Neuronal stem cell (in vitro differentiated cells): ENCODE measurements at places on chromosomes 3 and 15.

DNA sequence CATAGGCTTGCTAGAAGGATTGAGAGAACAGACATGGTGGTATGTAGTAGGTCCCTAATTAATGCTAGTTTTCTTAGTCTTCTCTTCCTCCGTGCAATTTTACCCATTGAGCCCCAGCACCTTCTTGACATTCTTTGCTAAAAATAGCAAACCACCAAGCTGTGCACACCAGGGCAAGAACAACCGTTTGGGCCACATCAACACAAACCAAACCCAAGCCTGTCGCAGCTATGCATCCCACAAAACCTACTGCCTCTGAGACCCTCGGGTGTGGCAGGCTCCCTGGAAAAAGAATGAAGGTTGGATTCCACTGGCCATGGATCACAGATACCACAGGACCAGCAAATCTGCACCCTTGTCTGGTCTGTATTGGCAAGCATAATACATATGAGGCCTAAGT, 27.1 kb downstream of the HEG1 start:
- H3K4me3 ChIP-seq = no peak overlapping the region
- peaks cover 12% of the 10 kb centered on the region for H3K4me1 ChIP-seq
- no peak overlapping the region for H3K27ac ChIP-seq
- peaks cover 14% of the 10 kb centered on the region for H3K36me3 ChIP-seq
- no peaks in the 10 kb centered on the region for H3K27me3 ChIP-seq

- H3K27me3 ChIP-seq = no peaks in the 10 kb centered on the region
- no peaks in the 10 kb centered on the region for H3K4me1 ChIP-seq
- DNase-seq = no peak
- no peaks in the 10 kb centered on the region for H3K36me3 ChIP-seq
- H3K27ac ChIP-seq = no peak overlapping the region
- no peak overlapping the region for H3K4me3 ChIP-seq
These were observed 344.5 kb downstream of the FGF12 start for GRCh38 chr3:192382861-192383260.

- H3K27me3 ChIP-seq = no peaks in the 10 kb centered on the region
- no peaks in the 10 kb centered on the region for H3K36me3 ChIP-seq
- no peaks in the 10 kb centered on the region for H3K4me1 ChIP-seq
- no peak overlapping the region for H3K4me3 ChIP-seq
- no peak for DNase-seq
These were observed 249.4 kb upstream of the RARB start for GRCh38 chr3:25178672-25179071.

- no peak for DNase-seq
- no peaks in the 10 kb centered on the region for H3K36me3 ChIP-seq
- H3K4me1 ChIP-seq = no peaks in the 10 kb centered on the region
- no peaks in the 10 kb centered on the region for H3K27me3 ChIP-seq
These were observed 1.4 kb upstream of the CIDEC start for GRCh38 chr3:9881441-9881840.

GRCh38 chr3:143819890-143820289, 28.4 kb downstream of the SLC9A9 start:
- no peak overlapping the region for H3K27ac ChIP-seq
- H3K4me1 ChIP-seq = no peaks in the 10 kb centered on the region

- DNase-seq = no peak
- H3K27ac ChIP-seq = no peak overlapping the region
- H3K4me3 ChIP-seq = no peak overlapping the region
These were observed 137.9 kb downstream of the UACA start for GRCh38 chr15:70625438-70625837.

GRCh38 chr15:55820043-55820442, 77.1 kb upstream of the PRTG start:
- H3K27me3 ChIP-seq = no peaks in the 10 kb centered on the region
- H3K4me3 ChIP-seq = no peak overlapping the region
- peaks cover 8% of the 10 kb centered on the region for H3K4me1 ChIP-seq
- H3K36me3 ChIP-seq = no peaks in the 10 kb centered on the region
- DNase-seq = no peak

DNA sequence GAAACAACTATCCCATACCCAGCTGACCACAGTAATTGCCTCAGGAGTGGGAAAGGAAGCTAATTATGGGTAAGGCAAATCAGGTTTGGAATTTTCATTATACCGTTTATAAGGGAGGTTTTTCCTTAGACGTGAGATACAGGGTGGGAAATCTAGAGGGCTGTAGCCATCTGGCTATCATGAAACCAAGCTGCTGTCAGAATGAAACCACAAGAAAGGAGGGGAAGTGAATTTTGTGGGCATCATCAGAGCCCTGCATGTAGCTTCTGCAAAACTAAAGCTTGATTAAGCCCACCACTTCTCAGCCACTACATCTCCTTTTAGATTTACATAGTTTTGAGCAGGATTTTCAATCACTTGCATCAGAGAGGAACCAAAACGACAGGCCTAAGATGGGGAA, 893.5 kb downstream of the TUSC7 start:
- H3K27me3 ChIP-seq = no peaks in the 10 kb centered on the region
- no peak for DNase-seq
- peaks cover 7% of the 10 kb centered on the region for H3K4me1 ChIP-seq

DNA sequence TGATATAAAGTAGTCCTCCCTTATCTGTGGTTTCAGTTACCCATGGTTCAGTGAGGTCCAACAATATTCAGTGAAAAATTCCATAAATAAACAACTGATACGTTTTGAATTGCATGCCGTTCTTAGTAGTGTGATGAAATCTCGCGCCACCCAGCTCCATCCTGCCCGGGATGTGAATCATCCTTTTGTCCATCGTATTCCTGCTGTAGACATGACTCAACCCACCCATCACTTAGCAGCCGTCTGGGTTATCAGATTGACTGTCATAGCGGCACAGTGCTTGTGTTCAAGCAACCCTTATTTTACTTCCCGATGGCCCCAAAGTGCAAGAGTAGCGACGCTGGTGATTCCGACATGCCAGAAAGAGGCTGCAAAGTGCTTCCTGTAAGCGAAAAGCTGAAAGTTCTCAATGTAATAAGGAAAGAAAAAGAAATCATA, 48.0 kb upstream of the MEX3B start:
- no peak overlapping the region for H3K27ac ChIP-seq
- H3K4me1 ChIP-seq = no peaks in the 10 kb centered on the region
- no peak overlapping the region for H3K4me3 ChIP-seq
- H3K36me3 ChIP-seq = no peaks in the 10 kb centered on the region
- H3K27me3 ChIP-seq = no peaks in the 10 kb centered on the region
- no peak for DNase-seq

DNA sequence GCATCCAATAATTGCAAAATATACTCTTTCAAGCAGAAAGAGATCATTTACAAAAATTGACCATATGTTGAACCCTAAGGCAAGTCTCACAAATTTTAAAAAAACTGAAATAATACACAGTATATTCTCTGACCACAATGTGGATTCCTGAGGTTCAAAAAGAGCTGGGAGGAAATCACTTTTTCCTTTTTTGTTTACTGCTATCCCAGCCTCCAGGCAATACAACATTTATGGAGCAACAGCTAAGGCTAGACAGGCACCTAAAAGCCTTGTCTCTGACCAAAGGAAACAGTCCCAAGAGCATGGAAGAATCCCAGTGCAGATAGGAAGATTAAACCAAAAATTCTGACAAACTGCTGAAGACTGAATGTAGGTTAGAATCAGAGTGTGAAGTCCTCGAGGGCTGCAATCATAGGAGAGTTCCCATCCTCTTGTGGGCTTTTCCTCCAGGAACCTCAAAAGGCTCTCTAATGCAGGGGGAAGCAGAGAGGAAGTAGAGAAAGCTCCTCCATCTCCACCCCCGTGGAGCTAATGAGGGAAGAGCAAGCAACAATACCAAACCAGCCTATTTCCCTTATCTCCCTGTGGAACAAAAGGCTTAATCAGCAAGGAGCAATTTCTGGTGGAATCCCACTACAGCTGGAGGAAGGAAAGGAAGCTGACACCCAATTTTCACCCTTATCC, 57.0 kb downstream of the TMCC1 start:
- H3K27ac ChIP-seq = peak overlapping the region; percentile 0
- H3K4me3 ChIP-seq = no peak overlapping the region
- no peaks in the 10 kb centered on the region for H3K27me3 ChIP-seq
- no peaks in the 10 kb centered on the region for H3K36me3 ChIP-seq
- peak; percentile 14 for DNase-seq

DNA sequence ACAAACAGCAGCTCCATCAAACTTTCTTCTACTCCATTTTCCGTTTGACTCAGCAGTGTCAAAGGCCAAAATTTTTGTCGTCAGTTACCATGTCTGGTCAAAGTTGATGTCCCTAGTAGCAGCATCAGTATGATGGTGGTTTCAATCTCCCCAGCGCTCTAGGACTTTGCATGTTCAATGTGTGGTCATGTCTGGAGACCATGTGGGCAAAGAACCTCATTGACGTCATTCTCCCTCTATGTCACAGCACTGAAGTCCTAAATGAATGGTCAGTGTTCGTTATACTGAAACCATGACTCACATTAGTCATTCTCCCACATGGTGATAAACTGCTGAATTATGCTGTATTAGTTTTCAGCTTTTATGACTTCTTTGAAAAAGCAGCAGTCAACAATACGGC, 23.2 kb downstream of the SHC4 start:
- H3K27ac ChIP-seq = no peak overlapping the region
- H3K36me3 ChIP-seq = no peaks in the 10 kb centered on the region
- H3K4me3 ChIP-seq = no peak overlapping the region
- DNase-seq = no peak
- H3K4me1 ChIP-seq = no peaks in the 10 kb centered on the region
- H3K27me3 ChIP-seq = no peaks in the 10 kb centered on the region

DNA sequence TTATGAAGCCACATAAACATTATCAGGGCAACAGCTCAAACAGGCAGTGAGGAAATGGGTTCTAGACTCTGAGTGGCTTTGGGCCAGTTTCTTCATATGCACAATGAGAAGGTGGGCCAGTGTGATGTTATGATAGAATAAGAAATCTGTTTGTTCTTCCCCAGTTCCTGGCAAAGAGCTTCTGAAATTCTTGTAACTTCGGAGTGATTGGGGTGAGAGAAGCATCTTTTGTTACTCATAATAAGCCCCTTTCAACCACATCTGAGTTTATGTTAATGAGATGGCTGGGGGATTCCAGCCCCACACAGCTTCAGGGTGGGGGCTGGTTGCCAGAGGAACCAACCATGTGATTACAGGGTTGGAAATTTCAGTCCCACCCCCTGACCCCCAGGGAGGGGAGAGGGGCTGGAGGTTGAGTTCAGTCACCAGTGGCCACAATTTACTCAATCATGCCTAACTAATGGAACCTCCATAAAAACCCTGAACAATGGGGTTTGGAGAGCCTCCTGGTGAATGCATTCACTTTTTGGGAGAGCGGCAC, 57.0 kb upstream of the FRMD4B start:
- DNase-seq = no peak
- H3K36me3 ChIP-seq = no peaks in the 10 kb centered on the region
- H3K4me3 ChIP-seq = no peak overlapping the region
- no peaks in the 10 kb centered on the region for H3K27me3 ChIP-seq
- H3K27ac ChIP-seq = peak overlapping the region; percentile 39

DNA sequence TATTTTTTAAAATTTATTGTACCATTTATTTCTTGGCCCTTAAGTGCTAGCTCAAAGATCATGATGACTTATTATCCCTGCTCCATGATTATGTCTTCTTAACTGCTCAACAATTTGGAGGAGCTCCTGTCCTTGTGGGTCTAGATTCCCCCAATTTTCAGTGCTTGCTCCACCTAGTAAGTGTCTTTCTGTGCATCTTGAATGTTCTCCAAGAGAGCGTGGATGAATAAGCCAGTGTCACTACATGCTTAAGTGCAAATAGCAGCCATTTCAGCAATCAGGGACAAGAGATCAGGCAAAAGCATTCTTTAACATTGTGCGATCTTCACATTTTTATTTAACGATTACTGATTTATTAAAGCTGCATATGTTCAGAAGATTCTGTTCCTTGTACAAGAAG, 99.4 kb downstream of the ALCAM start:
- no peak overlapping the region for H3K4me3 ChIP-seq
- no peaks in the 10 kb centered on the region for H3K27me3 ChIP-seq
- H3K4me1 ChIP-seq = no peaks in the 10 kb centered on the region

GRCh38 chr3:147049821-147050220, 356.5 kb downstream of the ZIC4 start:
- no peaks in the 10 kb centered on the region for H3K27me3 ChIP-seq
- H3K4me1 ChIP-seq = peaks cover 5% of the 10 kb centered on the region
- H3K36me3 ChIP-seq = no peaks in the 10 kb centered on the region
- DNase-seq = peak; percentile 6
- no peak overlapping the region for H3K27ac ChIP-seq

DNA sequence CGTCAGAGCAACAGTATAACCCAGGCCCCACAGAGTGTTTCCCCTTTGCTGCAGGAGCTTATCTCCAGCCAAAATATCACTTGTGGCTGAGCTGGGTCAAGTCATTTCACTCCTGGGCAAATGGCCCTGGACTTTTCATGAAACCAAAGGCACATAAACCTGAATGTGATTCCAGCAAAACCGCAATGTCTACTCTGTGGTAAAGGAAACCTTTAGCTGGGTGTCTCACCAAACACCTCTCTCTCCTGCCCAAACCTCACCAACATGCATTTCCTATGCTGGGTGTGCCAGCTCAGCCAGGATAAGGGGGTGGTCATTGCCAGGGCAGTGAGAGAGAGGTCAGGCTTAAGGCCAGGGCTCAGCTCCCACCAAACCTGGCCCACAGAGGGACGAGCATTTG, 67.4 kb downstream of the GTPBP8 start:
- DNase-seq = no peak
- H3K4me3 ChIP-seq = no peak overlapping the region
- H3K27me3 ChIP-seq = no peaks in the 10 kb centered on the region
- peaks cover 10% of the 10 kb centered on the region for H3K4me1 ChIP-seq

GRCh38 chr15:81040757-81041156, 40.0 kb downstream of the TLNRD1 start:
- no peak overlapping the region for H3K27ac ChIP-seq
- DNase-seq = no peak
- peaks cover 13% of the 10 kb centered on the region for H3K27me3 ChIP-seq
- H3K4me1 ChIP-seq = no peaks in the 10 kb centered on the region
- H3K36me3 ChIP-seq = no peaks in the 10 kb centered on the region

DNA sequence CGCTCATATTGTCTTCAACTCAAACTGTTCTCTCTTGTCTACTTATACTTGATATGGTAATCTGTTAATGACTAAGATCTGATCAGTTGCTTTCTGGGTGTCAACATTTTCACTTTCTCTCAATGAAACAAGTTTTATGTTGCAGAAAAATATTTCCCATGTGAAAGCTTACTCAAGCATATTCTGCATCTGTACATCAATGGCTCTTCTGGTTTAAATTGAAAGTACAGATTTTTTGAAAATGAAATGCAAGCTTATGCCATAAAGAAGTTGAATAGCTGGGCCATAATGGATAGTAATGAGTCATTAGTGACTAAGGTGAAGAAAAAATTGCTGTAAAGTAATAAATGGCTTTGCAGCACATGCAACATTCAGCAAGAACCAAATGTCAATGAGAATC, 140.7 kb downstream of the BCHE start:
- no peaks in the 10 kb centered on the region for H3K36me3 ChIP-seq
- DNase-seq = no peak
- H3K4me1 ChIP-seq = no peaks in the 10 kb centered on the region
- no peak overlapping the region for H3K27ac ChIP-seq

DNA sequence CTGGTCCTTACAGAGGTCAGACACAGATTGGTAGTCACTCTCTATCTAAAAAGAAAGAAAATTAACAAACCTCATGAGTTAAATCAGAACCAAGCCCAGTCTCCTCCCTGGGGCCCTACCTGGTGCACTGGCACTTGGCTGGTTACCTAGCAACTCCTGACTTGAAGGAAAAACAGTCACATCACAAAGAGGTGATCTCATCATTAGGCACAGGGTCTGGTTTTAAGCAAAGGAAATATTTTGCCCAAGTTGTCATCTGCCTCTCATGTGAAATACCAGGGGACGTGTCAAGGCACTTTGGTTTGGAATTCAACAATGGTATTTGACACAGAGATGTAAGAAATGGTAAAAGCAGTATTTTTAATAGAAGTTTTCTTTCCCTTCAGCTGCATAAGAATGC, 47.7 kb upstream of the FMN1 start:
- H3K27me3 ChIP-seq = no peaks in the 10 kb centered on the region
- no peak overlapping the region for H3K4me3 ChIP-seq
- no peaks in the 10 kb centered on the region for H3K36me3 ChIP-seq
- peaks cover 10% of the 10 kb centered on the region for H3K4me1 ChIP-seq
